ENCODE measurements at places on chromosomes 5 and 9.

- no peak for DNase-seq
These were observed 22.8 kb upstream of the LPCAT1 start for GRCh38 chr5:1546556-1546955.

DNA sequence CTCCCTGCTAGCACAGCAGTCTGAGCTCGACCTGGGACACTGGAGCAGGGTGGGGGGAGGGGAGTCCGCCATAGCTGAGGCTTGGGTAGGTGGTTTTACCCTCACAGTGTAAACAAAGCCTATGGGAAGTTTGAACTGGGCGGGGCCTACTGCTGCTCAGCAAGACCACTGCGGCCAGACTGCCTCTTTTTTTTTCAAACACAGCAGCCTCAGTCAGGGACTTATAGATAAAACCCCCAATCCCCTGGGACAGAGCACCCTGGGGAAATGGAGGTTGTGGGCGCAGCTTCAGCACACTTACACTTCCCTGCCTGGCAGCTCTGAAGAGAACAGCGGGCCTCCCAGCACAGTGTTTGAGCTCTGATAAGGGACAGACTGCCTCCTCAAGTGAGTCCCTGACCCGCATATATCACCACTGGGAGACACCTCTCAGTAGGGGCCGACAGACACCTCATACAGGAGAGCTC lies 151.1 kb upstream of the APC start:
- no peak for DNase-seq

- no peak for DNase-seq
These were observed 148.6 kb downstream of the LRRC70 start for GRCh38 chr5:62727184-62727583.

DNA sequence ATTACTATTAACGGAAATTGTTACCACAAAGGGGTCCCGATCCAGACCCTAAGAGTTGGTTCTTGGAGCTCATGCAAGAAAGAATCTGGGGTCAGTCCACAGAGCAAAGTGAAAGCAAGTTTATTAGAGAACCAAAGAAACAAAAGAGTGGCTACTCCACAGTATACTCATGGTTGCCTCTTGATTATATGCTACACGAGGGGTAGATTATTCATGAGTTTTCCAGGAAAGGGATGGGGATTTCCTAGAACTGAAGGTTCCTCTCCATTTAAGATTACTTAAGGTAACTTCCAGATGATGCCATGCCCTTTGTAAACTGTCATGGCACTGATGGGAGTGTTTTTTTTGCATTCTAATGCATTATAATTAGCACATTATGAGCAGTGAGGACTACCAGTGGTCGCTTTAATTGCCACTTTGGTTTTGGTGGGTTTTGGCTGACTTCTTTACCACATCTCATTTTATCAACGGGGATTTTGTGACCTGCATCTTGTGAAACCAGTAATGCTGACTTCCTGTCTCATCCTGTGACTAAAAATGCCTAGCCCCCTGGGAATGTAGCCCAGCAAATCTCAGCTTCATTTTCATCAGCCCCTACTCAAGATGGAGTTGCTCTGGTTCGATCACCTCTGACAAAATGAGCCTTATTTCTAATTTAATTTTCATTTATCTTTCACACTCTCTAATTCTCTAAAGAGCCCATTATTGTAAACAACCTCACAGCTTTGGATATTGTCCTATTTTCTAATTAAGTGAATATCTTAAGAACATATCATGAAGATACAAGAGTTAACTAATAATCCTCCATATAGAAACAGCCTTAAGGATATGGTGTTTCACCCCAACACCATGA lies 336.3 kb downstream of the RASEF start:
- DNase-seq: no peak

DNA sequence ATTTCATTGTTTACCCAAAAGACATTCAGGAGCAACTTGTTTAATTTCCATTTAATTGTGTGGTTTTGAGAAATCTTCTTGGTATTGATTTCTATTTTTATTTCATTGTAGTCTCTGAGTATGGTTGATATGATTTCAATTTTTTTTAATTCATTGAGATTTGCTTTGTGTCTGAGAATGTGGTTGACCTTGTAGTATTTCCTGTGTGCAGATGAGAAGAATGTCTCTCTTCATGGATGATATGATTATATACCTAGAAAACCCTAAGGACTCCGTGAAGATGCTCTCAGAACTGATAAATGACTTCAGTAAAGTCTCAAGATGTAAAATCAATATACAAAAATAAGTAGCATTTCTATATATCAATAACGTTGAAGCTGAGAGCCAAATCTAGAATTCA lies 202.4 kb upstream of the CDH9 start:
- no peak for DNase-seq

DNA sequence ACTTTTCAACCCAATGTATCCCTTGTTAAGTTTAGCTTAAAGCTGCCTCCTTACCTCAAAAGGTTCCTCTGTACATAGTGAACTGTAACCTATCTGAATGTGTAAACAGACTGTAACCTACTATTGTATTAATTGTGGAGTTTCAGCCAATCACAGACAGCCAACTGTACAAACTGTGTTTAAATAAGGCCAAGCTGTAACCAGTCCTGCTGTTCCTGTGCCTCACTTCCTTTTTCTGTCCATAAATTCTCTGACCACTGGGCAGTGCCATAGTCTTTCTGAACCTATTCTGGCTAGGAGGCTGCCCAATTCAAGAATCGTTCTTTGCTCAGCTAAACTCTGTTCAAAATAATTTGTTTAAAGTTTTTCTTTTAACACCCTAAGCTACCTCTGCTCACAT lies 74.7 kb upstream of the DAPK1 start:
- no peak for DNase-seq
